SW 1271 (cell line): ENCODE measurements at places on chromosomes 7 and 10.

DNA sequence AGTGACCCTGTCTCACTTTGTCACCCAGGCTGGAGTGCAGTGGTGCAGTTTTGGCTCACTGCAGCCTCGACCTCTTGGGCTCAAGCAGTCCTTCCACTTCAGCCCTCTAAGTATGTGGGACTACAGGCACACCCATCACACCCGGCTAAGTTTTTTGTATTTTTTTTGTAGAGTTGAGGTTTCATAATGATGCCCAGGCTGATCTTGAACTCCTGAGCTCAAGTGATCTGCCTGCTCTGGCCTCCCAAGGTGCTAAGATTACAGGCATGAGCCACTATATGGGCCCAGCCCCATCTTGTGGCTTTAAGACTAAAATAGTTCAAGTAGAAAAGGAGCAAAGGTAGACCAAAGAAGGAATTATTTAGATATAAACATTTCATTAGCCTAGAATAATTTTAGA is 65.5 kb downstream of the MLLT10 start:
- no peak for DNase-seq

GRCh38 chr10:48636231-48636630 is 31.4 kb upstream of the ARHGAP22 start:
- no peak for DNase-seq

DNA sequence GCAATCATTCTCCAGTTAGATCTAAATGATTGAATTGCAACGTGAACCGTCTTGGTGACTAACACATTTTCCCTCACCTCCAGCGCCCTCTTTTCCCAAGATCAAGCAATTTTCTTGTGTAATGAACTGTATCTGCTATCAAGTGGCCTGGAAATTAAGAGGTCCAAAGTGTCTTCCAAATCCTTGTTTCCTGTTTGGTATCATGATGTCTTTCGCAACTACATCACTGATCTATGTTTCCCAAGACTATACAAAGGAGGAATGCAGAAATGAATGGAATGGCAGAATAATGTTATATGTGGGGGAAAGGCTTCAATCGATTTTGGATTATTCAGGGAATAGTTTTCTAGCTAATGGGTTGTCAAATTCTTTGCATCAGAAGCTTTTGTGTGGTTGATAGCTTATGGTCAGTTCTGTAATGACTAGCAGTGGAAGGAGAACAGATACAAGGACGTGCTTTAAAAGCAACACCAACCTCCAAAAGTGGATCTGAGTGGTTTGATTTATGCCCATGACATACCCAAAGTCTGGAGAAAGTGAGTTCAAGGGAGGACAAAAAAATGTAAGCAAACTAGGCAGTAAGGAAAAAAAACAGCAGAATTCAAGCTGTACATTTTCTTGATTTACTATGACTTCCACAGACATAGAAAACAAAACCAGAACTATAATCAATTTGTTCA is 14.6 kb upstream of the ZEB1 start:
- no peak for DNase-seq

DNA sequence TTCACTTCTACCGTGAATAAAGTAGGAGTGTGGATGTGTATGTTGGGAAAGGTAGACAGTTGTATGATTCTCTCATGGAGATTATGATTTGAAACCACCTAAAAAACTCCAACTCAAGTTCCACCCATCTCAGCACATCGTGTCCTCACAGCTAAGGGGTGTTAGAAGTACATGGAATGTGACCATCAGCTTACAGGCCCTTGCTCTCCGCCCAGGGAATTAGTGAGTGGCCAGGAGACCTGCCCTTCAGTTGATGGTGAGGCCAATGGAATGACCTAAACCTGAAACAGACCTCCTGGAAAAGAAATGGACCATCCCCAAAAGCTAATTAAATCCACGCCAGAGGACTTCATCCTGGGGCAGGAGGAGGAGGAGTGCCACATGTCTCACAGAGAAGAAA is 2.1 kb upstream of the WNT2 start:
- DNase-seq: no peak

GRCh38 chr7:54711900-54712595 is 47.0 kb downstream of the SEC61G start:
- no peak for DNase-seq

DNA sequence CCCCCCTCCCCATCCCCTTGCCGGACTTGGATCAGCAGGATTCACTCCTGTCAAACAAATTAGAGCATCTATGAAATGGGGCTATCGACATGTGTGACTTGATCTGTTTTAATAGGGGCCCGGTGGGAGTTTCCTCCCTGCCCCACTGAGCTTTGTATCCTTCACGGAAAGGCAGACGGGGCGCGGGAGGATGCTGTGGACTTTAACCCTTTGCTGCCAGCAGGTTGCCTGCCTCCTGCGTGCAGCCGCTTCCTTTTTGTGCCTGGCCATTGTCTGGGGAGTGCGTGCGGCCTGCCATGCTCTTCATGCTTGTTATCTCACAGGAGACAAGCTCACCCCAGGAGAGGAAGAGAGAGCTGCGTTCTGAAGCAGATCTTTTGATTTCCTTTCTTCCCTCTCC is 512.8 kb upstream of the GALNT17 start:
- DNase-seq: no peak

GRCh38 chr10:75111907-75112679 is 637 bp downstream of the SAMD8 start:
- no peak for DNase-seq

DNA sequence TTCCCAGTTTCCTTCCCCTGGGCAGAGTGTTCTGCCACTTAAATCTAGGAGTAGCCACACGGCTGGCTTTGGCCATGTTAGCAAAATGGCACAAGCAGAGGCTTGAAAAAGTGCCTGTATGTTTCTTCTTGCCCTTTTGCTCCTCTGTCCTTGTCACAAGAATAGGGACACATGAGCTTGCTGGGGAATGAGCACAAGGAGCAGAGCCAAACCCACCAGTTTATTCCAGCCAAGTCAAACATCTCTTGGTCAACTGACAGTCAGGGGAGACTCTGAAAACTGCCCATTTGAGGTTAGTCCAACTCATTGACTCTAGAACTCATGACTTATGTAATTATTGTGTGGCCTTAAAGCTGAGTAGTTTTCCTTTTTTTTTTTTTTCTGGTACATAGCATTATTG is 739.7 kb upstream of the FZD8 start:
- DNase-seq: no peak

DNA sequence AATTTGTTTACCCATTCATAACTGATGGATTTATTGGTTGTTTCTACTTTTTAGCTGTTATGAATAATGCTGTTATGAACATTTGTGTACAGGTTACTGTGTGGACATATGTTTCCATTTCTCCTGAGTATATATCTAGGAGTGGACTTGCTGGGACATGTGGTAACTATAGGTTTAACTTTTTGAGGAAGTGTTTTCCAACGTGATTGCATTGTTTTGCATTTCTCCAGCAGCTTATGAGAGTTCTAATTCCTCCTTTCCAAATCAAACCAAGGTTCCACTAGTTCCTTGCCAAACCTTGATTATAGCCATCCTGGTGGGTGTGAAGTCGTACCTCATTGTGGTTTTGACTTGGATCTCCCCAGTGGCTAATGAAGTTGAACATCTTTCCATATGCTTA is 2.6 kb upstream of the PRF1 start:
- DNase-seq: no peak

DNA sequence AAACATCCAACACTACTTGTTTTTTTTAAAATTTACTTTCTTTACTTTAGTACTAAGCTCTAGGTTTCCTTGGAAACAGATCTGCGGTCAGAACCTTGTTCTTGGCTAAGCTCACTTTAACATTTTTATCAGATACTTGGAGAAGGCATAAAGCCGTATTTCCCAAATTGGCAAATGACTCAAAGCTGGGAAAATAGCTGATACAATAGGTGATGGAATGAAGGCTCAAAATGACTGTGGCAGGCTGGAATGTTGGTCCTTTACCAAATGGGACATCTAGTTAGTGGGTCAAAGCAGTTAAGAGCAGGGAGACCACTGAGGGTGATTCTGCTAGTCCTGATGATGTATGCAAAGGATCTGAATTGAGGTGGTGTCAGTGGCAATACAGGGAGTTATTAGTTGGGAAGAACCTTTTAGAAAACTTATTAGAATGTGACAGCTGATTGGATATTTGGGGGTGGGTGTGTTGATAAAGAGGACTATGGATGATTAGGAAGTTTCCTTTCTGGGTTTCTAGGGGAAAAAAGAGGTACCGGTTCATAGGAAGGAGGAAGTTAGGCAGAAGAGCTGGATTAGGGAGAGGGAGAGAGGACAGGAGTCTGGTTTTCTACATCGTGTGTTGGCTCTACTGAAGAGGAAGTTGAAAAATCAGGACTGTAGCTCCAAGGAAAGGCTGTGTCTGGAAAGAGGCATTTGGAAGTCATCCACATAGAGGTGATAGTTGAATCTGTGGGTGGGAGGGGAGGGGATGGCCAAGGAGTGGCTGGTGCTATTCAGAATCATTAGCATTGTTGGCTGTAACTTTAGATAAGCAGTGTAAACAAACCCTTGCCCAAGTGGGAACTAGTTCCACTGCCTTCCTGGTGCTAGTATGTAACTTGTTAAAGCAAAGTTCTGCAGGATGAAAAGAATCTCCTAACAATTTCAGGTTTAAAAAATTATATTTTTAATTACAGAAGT is 13.1 kb downstream of the PLCE1 start:
- DNase-seq: no peak
